ENCODE measurements at places on chromosomes 1 and 21. TPM values are rescaled to one million over a fixed set of nuclear protein-coding genes. Genes with fewer than 3 reads are reported as not detected.

DNA sequence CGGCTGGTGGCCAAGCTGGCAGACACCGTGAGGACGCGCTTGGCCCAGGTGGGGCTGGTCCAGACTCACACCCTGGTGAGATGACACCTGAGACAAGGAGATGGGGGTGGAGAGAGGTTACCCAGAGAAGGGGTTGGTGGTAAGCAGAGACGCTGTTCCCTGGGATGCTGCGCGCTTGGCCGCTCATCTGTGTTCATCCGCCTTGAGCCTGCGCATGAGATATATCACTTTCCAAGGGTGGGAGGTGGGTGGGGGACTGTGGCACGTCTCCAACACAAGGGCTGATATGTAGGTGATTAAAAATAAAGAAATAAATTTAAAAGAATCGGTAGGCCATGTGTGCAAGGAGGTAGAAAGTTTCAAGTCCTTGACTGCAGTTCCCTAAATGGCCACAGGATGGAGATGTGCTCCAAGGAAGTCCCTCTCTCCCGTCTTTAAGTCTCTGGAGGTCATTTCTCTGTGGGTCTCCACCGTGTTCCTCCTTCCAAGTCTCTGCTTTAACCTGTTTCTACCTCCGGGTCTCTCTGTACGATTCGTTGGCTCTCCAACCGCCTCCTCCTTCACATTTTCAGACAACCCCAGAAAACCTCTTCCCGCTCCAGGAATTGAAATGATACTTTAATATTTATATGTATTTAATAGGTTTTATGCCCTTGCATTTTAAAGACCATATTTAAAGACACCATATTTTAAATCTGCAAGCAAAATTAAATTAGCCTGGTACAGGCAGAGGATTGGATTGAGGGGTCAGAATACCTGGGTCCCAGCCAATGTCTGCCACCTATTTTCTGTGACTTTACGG, 4.5 kb downstream of the TTC24 start:
- H3K4me3 ChIP-seq = no peak overlapping the region
- H3K36me3 ChIP-seq = no peaks in the 10 kb centered on the region
- no peaks in the 10 kb centered on the region for H3K27me3 ChIP-seq
- no peak overlapping the region for H3K27ac ChIP-seq
- peak; percentile 82 for DNase-seq

DNA sequence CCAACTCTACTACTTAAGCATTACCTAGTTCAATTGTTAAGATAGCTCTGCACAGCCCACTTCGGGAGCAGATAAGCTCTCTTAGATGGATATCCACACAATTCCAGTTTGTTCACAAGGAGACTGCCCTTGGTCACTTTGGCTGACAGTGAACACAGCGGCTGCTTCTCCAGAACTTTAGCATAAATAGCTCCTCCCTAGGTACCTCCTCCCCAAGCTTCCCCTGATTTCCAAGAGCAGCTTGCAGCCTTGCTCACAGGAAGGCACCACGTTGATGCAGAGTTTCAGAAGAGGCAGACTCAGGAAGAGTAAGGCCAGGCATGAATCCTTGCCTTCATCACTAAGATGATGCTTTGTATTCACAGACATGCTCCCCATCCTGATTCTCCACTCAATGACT, 24.7 kb downstream of the TFF3 start:
- H3K27ac ChIP-seq = no peak overlapping the region
- H3K27me3 ChIP-seq = no peaks in the 10 kb centered on the region
- no peaks in the 10 kb centered on the region for H3K4me1 ChIP-seq
- H3K4me3 ChIP-seq = no peak overlapping the region
- no peak for DNase-seq
- no peaks in the 10 kb centered on the region for H3K36me3 ChIP-seq

DNA sequence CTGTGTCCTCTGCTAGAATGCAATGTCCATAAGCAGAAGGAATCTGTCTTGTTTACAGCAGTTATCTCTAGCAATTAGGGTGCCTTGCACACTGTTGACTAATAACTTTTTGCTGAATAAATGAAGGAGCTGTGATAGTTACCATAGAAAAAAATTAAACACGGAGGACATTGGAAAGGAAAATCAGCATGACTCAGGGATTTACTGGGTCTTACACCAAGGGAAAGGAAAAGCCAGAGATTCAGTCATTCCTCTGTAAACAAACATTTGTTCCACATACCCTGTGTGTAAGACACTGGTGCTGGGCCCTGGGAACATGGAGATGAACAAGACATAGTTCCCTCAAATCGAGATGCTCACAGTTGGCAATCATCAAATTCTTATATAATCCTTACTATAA, 183.3 kb downstream of the PTGER3 start:
- no peaks in the 10 kb centered on the region for H3K4me1 ChIP-seq
- H3K36me3 ChIP-seq = no peaks in the 10 kb centered on the region
- no peak overlapping the region for H3K4me3 ChIP-seq
- no peaks in the 10 kb centered on the region for H3K27me3 ChIP-seq
- no peak overlapping the region for H3K27ac ChIP-seq

Gene KLF17
- not detected for total RNA-seq

Gene KIF21B
- 3.5 TPM for total RNA-seq

Gene LYPD8
- total RNA-seq = not detected
